ENCODE measurements at places on chromosomes 12 and 14. TPM values are rescaled to one million over a fixed set of nuclear protein-coding genes. Genes with fewer than 3 reads are reported as not detected.

Gene PRB2
- not detected for total RNA-seq

Gene FOXN4
- 1.3 TPM for total RNA-seq

Gene CABP1
- total RNA-seq = 1.2 TPM

Gene OR4K5
- total RNA-seq = not detected

Gene IAPP
- not detected for total RNA-seq

Gene LPCAT3
- total RNA-seq = 29.7 TPM

Gene TCL1B
- not detected for total RNA-seq

Gene PLEKHD1
- 0.14 TPM for total RNA-seq

Gene TPH2
- 0.23 TPM for total RNA-seq

Gene TAS2R30
- total RNA-seq = 1.4 TPM

Gene MAP4K5
- total RNA-seq = 67.9 TPM

Gene B3GNT4
- 0.19 TPM for total RNA-seq

Gene CIDEB
- total RNA-seq = not detected

Gene CIT
- total RNA-seq = 80.6 TPM

Gene NT5DC3
- total RNA-seq = 15.4 TPM

Gene PPP1R1A
- 9.1 TPM for total RNA-seq

Gene ARL1
- 53.3 TPM for total RNA-seq

Gene KRT72
- not detected for total RNA-seq

Gene ESR2
- total RNA-seq = 0.20 TPM

Gene LRTM2
- total RNA-seq = not detected

Gene FITM1
- 0.42 TPM for total RNA-seq

Gene PGF
- 2.9 TPM for total RNA-seq

Gene ESPL1
- total RNA-seq = 65.8 TPM

Gene TBX5
- total RNA-seq = not detected

Gene TMEM179
- 19.4 TPM for total RNA-seq

Gene KLRK1
- not detected for total RNA-seq

Gene CELA1
- not detected for total RNA-seq

Gene RFX4
- 52.1 TPM for total RNA-seq

Gene IFT43
- 32.8 TPM for total RNA-seq

Gene PIANP
- 8.7 TPM for total RNA-seq

Gene AKAP3
- 3.5 TPM for total RNA-seq

Gene SYCP3
- not detected for total RNA-seq

Gene NFE2
- total RNA-seq = not detected

Gene AMDHD1
- 0.30 TPM for total RNA-seq

Gene ACTR10
- total RNA-seq = 57.0 TPM

Gene IGFBP6
- 0.73 TPM for total RNA-seq

Gene NPFF
- not detected for total RNA-seq

Gene ST8SIA1
- 64.7 TPM for total RNA-seq

Gene OVCH1
- 0.16 TPM for total RNA-seq

Gene SLC25A21
- 2.2 TPM for total RNA-seq

Gene JPH4
- 1.4 TPM for total RNA-seq

Gene RHOJ
- 34.6 TPM for total RNA-seq

Gene PRMT5
- 134 TPM for total RNA-seq

Gene LPAR5
- total RNA-seq = not detected

Data from neural crest cell (in vitro differentiated cells).